ENCODE measurements at places on chromosomes 4 and X.

- DNase-seq = no peak
These were observed 111.0 kb downstream of the EFNB1 start for GRCh38 chrX:68939868-68940267.

- no peak for DNase-seq
These were observed 25.5 kb downstream of the INTS12 start for GRCh38 chr4:105683038-105683437.

DNA sequence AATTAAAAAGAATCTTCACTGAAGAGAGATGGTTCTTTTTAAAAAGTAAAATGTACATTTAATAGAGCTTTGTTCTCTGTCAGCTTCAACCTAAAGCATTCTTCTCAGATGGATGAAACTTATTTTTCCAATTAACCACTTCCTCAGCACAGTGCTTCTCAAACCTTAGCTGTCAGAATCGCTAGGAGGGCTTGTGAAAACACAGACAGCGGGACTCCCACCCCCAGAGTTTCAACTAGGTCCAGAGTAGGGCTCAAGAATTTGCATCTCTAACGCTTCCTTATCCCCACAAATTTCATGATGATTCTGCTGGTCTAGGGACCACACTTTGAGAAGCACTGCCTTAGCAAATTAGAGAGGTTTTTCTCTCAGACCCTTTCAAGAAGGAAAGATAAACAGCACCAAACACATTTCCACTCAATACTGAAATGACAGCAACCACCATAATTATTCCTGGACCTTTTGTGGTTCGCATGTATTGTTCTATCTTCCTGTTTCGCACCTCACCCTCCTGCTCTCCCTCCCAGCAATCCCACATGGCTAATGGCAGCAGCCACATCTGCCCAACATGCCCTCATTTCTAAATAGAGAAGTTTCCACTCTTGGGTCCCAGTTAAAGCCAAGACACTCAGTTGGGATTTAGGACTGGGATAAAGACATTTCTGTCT is 73.2 kb downstream of the ZNF827 start:
- no peak for DNase-seq

DNA sequence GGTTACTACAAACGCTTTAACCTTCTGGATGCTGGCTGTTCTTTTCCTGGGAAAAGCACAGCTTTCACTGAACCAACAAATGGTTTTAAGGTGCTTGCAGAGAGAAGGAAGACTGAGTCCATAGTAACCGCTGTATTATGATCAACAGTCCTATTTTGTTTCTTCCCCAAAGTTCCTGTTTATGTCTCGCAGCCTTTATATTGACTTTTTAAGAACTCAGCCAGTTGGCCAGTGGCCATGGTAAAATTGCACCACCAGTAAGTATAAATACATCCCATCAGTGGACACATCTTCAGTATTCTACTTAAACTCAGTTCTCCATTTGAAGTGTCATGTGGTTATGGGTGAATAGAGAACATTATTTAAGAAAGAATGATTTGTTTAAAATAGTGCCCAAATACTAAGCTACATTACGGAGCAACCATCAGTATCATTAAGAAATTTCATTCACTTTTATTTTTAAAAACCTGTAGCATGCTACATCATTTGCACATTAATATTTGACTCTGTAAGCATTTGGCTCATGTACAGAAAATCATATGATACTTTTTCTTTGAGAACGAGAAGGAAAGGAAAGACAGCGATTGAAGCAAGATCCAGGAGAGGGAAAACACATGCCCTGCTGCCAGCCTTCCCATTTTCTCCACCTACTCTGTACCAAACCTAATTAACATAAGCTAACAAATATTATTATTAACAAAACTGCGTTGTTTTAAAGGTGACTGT is 287.0 kb downstream of the ARHGAP24 start:
- no peak for DNase-seq

- no peak for DNase-seq
These were observed 46.1 kb downstream of the PGRMC2 start for GRCh38 chr4:128241425-128241913.

- DNase-seq = no peak
These were observed 11.7 kb upstream of the EXOSC9 start for GRCh38 chr4:121789455-121789854.

DNA sequence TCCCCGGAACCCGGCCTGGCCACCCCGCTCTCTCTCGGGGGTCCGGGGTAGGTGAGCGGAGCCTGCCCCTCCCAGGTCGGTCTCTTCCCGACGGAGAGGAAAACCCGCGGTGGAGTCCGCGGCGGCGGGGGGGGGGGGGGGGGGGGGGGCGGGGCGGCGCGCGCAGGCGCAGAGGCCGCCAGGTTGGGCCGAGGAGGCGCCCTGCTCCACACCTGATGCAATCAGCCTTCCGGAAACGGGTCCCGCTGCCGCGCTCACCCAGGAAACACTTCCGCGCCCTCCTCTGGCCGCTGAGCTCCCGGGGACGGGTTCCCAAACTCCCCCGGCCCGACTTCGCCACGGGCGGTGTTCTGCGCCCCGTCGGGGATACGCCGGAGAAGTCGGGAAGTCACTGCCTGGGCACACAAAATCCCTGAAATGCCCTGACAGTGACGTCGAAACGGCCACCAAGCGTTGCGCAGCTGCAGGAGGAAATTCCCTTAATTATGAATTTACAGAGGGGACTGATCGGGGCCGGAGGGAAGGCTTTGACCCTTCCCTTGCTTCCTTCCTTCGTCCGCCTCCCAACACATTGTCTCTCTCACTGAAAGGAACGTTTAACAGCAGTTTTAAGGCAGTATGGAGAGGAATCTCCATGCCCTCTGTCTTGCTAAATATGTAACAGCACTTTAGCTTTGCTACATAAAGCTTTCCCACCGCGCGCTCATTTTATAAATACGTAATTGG is 2.1 kb upstream of the APBB2 start:
- DNase-seq = no peak

- DNase-seq = no peak
These were observed 173.9 kb downstream of the COL25A1 start for GRCh38 chr4:109128589-109128988.

- DNase-seq = no peak
These were observed 626.3 kb upstream of the INTU start for GRCh38 chr4:127006446-127006877.

DNA sequence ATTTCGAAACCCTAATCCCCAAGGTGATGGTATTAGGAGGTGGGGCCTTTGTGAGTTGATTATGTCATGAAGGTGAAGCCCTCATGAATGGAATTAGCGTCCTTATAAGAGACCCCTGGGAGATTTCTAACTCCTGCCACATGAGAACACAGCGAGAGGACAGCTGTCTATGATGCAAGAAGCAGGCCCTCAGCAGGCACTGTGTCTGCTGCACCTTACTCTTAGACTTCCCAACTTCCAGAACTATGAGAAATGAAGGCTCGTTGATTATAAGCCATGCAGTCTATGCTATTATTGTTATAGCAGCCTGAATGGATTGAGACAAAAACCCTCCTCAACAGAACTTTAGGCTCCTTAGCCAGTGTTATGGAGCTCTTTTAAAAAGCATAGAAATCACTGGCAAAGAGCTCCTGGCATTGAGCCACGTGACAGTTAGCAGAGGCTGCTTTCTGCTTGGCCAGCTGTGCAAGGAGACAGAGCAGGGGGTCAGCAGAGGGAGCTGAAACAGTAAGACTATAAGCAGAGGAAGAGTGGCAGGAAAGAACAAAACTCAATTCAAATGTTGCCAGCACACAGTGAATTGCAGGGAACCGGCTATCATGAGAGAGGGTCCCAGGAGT is 219.2 kb upstream of the FAT1 start:
- DNase-seq = no peak

DNA sequence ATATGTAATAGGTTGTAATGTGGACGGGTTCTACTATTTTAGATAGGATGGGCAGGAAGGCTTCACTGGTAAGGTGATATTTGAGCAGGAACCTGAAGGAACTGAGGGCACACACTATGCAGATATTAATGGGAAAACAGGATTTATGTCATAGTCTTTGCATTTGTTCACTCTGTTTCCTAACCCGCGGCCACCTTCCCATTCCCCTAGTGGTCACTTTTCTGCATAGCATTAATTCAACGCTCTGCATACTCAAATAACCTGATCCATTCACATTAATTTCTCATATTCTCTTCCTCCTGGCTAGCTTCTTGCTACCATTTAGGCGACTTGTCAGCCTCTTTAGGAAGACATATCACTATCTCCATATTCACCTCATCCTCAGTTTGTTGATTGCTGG is 61.5 kb downstream of the GSPT2 start:
- DNase-seq = no peak

- no peak for DNase-seq
These were observed 49.9 kb downstream of the TBC1D9 start for GRCh38 chr4:140706276-140706625.

DNA sequence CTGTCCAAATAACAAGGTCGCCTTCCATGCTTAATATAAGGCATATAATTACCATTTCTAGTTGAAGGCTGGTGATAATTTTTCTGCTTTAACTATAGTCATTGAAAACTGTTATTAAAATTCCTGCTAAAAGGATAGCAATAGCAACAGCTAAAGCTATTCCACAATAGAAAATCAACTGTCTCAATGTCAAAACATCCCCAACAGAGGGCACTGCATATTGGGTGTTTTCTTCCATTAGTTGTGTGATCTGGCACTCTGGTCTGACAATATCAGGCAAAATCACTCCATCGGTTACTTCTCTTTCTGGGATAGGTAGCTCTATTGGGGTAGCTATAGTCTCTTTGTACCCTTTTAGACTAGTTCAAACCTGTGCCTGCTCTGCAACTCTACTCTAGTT is 53.5 kb downstream of the TMPRSS11F start:
- no peak for DNase-seq

GRCh38 chrX:10615931-10616774 is 4.2 kb downstream of the MID1 start:
- no peak for DNase-seq

GRCh38 chr4:8144359-8144758 is 14.3 kb downstream of the ABLIM2 start:
- no peak for DNase-seq

GRCh38 chr4:4666187-4666586 is 124.3 kb upstream of the STX18 start:
- no peak for DNase-seq

DNA sequence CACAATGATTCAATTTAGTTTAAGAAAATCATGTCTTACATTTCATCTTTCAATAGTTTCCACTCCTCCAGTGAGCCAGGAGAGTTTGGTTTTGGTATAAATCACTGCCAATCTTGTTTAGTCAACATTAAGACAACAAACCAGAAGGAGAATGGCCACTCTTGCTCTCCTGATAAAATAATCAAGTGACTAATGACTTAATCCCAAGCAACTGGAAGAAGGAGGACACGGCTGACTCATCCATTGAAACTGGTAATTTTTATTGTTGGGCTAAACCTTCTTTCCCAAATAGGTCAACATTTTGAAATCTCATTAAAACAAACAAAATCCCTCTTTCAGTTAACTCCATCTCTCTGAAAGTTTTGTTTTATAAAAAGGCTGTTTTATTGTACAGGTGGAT is 230.2 kb downstream of the CLCN4 start:
- no peak for DNase-seq

DNA sequence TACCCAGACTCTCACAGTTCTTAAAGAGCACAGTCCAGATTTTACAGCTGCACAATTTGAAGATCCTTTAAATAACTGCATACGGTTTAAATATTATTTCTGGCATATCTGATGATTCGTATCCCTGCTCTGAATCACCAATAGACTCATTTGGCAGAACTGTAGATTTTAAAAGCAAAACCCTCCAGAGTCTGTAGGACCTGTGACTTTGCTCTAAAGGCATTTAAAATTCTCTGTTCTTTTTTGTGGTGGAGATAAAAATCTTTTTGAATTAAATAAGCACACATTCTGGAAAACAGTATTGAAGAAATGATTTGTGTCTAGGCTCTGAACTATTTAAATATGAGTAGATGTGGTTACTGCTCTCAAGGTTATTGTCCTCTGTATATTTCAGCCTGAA is 246.2 kb upstream of the PITX2 start:
- no peak for DNase-seq

DNA sequence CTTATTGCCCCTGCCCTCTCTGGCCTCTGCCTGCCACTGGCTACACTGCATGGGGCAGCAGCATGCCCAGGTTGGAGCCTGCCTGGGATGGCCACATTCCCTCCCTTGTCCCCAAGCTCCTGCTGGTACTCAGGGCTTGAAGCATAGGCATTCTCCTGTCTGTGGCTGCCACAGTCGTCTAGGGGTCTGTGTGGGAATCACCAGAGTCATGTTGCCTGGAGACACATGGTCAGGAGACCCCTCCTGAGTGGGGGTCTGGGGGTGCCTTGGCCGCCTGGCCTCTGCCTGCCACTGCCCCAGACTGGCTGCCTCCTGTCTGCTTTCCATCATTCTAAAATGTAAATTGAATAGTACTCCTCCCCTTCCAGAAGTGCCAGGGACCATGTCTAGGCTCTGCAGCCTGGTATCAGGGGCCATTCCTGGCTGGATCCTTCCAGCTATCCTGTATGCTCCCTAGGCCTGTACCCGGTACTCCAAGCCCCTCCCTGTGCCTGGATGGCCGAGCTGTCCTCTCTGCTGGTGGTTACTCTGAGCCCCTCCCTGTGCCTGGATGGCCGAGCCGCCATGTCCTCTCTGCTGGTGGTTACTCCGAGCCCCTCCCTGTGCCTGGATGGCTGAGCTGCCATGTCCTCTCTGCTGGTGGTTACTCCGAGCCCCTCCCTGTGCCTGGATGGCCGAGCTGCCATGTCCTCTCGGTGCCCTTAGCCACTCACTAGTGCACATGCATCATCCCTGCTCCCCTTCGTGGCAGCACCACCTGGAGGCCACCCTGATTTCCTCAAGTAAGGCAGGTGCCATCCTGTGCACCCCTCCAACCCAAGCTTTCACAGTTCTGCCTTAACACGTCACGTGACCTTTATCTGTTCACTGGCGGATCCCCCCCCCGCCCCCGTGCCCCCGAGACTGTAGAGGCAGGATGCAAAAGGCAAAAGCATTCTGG is 5.5 kb upstream of the NKX1-1 start:
- DNase-seq = no peak

DNA sequence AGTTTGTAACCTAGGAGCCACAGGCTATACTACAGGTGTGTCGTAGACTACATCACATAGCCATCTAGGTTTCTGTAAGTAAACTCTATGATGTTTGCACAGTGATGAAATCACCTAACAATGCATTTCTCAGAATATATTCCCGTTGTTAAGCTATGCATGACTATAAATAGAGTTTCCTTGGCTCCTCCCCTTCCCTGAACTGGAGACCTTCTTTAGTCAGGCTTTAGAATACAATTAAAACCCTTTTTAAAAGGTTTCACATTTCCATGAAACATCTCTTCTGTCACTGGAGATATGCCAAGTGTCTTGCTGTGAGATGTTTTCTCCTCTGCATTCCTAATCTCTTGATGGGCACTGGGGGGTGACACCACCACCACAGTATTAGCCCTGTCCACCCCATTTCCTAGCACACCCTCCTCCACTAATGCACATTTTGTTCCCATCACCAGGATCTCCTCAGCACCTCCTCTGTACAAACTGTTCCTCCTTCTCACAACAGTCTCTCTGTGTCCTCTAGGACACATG is 334.6 kb upstream of the CPEB2 start:
- DNase-seq = no peak

DNA sequence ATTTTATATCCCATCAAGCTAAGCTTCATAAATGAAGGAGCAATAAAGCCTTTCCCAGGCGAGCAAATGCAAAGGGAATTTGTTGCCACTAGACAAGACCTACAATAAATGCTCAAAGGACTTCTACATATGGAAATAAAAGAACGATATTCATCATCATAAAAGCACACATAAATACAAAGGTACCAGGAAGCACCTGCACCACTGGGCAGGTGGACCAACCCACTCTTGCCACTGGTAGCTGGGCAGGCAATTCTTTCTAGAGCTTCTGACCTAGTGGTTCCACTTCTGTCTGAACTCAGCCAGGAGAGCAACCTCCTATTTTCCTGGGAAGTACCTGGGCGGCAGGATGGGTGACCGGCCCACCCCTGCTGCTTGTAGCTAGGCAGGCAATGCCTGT is 237.2 kb upstream of the ITM2A start:
- DNase-seq = no peak
